ENCODE measurements at places on chromosomes 11 and 22.

DNA sequence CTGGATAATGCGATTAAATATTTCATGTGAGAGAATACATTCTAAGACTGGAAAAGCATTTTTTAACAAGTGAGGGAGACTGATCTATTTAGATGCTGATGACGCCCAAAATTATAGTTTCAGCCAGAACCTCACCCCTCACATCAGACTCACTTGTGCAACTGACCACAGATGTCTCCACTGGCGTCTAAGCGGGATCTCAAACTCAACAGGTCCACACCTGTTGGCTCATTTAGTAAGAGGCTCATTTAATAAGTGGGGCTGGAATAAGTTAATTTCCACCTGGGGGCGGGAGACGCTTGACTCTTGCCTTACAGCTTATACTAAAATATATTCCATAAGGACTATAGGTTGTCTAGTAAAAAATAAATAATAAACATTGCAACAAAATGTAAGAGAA lies 47.5 kb downstream of the MORC2 start:
- DNase-seq: no peak

GRCh38 chr22:39129081-39129480 lies 23.4 kb downstream of the CBX7 start:
- DNase-seq: no peak

- no peak for DNase-seq
These were observed 769.5 kb upstream of the LUZP2 start for GRCh38 chr11:23727387-23727786.

GRCh38 chr11:105856954-105857353 lies 165.1 kb downstream of the MSANTD4 start:
- no peak for DNase-seq

DNA sequence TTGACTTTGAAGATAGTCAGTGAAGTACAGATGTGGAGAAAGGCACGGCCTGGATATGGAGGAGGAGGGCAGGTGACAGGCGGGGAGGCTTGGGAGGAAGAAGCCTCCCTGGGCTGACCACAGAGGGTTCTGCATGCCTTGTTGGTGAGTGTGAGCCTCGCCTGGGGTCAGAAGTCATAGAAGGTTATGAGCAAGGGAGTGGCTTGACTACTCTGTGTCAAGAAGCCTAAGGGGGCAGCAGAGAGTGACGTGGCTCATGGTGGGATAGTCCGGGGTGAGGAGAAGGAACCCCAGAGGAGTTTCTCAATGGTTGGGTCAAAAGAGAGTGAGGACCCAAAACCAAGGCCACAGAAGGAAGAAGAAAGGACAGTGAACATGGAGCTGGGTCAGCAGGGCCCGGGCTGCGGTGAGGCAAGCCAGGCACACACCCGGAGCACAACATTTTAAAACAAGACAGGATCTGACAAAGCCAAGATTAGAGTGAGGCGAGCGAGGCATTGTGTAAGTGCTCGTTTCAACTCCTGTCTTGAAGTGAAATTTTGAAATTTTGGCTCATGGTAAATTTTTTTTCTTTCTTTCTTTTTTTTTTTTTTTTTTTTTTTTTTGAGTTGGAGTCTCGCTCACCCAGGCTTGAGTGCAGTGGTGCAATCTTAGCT lies 31.9 kb downstream of the PDGFB start:
- DNase-seq: no peak

- DNase-seq: no peak
These were observed 15.3 kb upstream of the BID start for GRCh38 chr22:17789379-17790200.

DNA sequence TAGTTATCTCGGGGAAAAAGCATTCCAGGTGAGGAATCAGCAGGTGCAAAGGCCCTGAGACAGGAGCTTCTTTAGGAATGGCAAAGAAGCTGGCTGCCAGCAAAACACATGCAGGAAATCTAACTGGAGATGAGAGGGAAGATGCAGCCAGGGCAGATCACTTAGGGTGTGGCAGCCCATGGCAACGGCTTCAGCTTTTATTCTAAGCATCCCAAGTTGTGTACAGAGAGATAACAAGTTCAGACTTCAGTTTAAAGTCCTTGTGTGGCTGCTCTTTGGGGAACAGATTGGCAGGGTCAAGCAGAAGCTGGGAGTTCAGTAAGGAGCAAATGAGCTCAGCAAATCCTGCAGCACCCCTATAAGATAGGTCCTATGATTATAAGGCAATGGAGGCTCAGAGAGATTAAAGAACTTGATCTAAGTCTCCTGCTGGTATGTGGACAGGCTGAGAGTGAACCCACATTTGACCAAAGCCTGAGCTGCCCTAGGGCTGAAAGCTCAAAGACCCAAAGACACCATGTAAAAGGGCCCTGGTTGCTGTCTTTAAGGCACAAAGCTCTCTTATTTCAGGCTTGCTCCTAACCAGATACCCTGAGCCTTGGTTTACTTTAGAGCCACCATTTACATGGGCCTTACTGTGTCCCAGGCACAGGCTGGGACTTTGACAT lies 466.8 kb downstream of the SOX6 start:
- no peak for DNase-seq

DNA sequence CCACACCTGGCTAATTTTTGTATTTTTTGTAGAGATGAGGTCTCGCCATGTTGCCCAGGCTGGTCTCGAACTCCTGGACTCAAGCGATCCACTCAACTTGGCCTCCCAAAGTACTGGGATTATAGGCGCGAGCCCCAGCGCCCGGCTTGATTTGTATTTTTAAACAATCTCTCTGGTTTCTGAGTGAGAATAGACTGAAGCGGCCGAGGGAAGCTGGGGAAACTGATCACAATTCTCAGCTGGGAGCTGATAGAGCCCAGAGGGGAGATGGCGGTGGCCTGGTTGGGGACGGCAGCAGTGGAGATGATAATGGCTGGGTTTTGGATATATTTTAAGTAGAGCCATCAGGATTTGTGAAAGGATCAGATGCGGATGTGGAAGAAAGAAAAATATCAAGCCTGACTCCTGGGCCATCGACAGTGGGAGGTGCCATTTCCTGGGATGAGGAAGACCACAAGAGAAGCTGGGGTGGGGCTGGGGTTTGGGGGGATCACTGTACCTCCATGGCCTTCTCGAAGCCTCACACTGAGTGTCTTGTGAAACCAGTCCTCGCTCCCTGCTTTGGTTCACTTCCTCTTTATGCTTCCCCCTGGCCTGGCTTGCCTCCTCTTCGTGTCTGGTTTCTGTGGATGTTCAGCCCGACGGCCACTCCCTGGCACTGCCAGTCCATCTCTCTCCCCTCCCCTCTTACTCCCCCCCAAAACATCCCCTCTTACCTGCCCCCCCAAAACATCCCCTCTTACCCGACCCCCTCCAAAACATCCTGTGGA lies 51.9 kb downstream of the IGLL1 start:
- DNase-seq: no peak

GRCh38 chr11:109016724-109017123 lies 351.9 kb downstream of the DDX10 start:
- no peak for DNase-seq

DNA sequence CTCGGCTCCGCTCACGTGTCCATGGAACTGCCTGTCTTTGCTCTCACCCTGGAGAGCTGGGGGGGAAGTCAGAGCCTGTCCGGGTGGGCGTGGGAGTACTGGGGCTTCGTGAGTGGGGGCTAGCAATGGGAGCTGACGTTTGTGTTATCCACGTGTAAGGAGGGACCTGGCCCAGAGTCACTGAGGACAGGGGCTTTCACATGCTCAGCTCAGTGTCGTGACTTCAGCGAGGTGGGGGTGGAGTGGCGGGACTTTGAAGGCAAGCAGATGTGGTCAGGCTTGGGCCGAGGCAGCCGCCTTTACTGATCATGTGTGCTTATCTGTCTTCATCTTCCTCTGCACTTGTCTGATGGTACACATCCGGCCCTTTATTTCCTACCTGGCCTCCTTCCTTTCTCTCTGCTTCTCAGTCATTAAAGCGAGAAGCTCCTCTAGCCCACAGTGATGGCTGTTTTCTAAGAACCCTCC lies 113.1 kb upstream of the NNMT start:
- DNase-seq: peak; percentile 14

DNA sequence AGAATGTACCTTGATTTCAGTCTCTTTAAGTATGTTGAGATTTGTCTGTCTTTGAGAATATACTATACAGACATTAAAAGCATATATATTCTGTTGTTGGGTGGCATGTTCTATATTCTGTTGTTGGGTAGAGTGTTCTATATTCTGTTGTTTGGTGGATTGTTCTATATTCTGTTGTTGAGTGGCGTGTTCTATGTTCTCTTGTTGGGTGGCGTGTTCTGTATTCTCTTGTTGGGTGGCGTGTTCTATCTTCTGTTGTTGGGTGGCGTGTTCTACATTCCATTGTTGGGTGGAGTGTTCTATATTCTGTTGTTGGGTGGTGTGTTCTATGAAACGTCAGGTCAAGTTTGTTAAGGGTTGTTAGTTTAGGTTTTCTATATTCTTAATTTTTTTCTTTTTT lies 27.1 kb upstream of the CTTN start:
- DNase-seq: no peak

- DNase-seq: no peak
These were observed 25.6 kb upstream of the OSBP start for GRCh38 chr11:59641156-59641555.

DNA sequence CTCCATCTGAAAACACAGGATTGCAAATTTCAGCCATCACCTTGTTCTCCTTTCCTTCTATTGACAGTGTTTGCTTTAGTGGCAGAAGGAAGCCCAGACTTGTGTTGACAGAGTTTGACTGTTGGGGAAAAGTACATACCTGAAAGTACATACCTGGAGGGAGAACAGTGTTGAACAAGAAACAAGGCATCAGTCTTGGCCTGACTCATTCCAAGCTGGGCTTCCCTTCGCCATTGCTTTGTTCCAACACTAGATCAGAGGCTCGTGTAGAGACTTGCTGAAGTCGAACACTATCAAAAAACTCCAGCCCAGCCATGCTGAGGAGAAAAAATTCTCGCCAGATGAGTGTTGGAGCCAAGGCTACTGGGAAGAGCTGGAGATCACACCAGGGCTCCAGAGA lies 133.4 kb downstream of the BBOX1 start:
- DNase-seq: no peak

DNA sequence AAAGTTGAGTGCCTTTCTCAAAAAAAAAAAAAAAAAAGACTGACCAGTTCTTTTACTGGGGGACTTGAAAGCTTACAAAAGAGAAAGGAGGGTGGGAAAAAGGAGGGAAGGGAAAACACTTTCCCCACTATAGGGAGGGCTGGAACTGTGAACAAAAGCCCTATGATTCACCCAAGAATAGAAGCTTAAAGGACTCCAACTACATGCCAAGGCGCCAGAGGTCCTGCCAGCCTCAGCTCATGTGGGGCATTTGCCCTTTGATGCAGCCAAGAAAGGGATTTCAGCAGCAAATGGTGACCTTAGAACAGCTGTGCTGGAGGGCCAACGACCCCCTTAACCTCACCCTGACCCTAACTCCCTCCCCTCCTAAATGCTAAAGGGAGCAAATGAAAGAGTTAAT lies 160.0 kb downstream of the NTM start:
- DNase-seq: no peak

DNA sequence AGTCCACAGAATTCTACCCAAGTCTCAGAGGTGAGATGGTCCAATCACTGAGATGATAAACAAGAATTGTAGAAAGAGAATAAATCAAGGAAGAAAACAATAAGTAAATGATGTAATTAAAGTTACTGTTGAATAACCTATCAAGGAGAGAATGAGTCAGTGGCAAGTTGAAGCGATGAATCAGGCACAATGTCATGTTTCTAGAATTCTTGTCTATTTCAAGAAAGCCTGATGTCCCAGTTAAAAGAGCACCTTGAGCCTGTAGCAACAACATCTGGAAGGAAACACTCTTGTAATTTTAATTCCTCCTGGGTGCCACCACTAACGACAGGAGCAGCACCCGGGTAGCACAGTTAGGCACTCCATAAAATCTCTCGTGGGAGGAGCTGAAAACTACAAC lies 67.9 kb upstream of the SLC35C1 start:
- no peak for DNase-seq

- DNase-seq: no peak
These were observed 87.6 kb downstream of the LARGE1 start for GRCh38 chr22:33832558-33833151.

GRCh38 chr11:13698132-13698531 lies 29.7 kb downstream of the FAR1 start:
- DNase-seq: no peak

- peak; percentile 25 for DNase-seq
These were observed 23.6 kb downstream of the ALX4 start for GRCh38 chr11:44286268-44286880.

GRCh38 chr22:23151827-23152226 lies 6.5 kb downstream of the RAB36 start:
- no peak for DNase-seq

Measured in T follicular helper cell (primary cell).